Neuronal stem cell (in vitro differentiated cells): ENCODE measurements at places on chromosomes 3 and 15.

DNA sequence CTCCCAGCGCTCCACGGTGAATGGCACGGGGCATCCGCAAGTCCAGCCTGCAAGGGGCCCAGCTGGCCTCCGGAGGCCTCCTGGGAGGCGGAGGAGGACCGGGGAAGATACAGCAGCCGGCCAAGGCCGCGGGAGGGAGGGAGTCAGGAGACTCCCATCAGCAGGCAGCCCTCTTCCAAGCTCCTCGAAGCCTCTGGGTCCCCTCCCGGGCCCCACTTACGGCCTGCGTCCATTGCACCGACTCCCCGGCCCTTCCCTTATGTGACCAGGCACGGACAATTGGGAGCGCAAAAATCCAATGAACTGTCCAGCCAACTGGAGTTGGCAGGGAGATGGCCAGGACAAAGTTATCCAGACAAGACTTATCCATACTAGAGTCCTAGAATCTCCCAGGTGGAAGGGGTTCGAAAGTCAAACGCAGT, 668 bp downstream of the MFGE8 start:
- DNase-seq, result no peak

DNA sequence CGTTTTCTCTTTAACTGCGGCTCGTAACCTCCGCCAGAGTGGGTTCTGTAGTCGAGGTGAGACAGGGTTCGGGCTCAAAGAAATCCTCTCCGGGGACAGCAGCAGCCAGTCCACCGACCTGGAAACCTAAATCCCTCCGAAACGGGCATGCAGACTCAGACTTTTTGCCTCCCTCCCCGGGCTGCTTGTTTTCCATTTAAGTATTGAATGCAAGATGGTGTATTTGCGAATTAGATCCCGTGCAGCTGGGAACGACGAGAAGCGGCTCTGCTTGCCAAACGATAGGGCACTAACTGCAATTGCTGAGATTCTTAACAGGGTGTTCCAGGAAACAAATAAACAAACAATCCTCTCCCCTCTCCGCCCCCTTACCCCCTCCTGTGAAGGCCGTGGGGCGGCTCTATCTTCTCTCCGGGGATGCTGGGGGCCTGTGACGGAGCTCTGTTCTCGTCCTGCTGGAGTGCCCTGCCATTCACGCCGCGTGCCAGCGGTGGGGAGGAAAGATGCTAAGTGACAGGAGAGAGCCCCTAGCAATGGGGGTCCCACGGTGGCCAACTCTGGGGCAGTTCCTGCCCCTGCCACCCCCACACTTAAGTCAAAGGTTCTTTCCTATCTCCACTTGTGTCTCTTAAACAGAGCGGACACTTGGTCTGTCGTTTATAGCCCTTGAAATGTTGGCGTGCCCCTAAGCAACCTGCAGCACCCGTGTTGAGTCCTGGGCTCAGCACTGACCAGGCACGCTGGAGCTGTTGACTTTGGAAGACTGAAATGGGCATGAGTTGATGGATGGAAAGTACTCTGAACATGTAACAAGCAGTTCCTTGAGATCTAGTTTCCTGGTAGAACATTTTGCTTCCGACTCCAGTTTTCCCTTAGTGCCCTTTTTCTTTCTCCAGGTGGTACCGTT, 1.3 kb upstream of the ETV5 start:
- no peak for DNase-seq

GRCh38 chr3:43723121-43723734, 32.5 kb downstream of the ABHD5 start:
- DNase-seq, result no peak

- DNase-seq, result no peak
These were observed 44.4 kb downstream of the PDZRN3 start for GRCh38 chr3:73580343-73580742.

DNA sequence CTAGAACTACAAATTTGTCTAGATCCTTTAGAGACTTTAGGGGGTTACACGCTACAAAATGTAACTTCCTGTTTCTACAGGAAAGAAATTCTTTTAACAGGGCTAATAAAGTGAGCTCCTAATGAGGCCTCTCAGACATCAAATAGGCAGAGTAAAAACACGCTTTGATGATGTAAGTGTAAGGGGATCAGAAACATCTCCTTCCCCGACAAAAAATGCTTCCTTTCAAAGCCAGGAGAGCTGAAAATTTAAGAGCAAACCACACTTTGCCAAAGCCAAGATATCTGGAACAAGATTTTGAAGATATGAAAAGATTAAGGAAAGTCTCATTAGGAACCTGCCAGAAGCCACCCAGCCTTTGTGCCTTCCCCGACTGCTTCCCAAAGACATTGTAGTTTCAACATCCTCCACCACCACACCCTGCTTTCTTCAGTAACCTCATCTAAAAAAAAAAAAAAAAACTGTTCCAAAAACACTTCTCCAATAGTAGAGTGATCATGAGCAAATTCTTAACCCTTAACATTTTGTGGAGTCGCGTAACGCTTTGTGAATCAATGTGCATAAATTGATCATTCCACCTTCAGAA, 505.0 kb upstream of the THBS1 start:
- DNase-seq, result no peak

DNA sequence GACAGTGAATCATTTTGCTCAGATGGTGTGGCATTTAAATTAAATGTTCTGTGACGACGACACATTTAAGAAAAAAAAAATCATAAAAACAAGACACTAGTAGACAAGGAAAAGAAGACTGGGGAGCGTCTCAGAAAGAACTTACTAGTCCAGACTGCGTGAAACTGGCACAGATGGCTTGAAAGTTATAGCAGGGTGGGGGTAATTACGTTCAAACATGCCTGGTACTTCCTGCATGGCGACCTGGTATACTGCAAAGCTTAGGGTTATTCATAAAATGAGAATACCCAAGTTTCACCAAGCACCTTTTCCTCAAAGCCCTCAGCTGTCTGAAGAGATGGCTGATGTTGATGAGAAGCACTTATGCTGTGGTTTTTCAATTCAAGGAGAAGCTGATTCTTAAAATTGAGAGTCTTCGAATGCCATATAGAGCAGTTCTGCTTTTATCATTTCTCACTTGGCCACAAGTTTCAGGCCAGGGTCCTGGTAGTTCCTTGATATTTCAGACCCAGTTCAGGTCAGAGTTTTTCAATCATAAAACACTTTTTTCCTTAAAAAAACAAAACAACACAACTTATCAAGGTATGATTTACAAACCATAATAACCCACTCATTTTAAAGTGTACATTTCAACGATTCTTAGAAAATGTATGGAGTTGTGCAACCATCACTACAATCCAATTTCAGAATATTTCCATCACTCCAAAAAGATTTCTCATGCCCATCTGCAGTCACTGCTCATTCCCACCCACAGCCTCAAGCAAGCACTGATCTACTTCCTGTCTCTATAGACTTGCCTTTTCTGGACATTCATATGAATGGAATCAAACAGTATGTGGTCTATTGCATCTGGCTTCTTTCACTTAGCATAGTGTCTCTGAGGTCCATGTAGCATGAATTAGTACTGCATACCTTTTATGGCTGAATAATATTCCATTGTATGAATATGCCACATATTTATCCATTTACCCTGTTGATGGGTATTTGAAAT, 24.7 kb downstream of the PCOLCE2 start:
- DNase-seq, result no peak

DNA sequence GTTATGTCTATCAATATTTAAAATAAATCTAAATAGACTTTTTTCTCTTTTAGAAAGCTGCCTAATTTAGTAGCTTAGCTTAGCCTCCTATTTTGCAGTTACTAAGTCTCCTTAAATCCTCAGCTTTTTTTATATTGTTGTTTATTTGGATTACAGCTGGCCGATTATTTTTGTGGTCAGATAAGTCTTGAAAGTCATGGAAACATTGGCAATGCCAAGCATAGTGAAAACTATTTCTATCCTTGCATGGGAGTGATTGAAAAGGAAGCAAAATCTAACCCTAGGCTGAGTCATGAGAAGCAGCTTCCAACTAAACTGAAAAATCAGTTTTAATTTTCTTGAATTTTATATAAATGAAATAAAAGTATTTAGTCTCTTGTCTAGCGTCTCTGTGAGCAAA, 1063.0 kb upstream of the GBE1 start:
- no peak for DNase-seq

DNA sequence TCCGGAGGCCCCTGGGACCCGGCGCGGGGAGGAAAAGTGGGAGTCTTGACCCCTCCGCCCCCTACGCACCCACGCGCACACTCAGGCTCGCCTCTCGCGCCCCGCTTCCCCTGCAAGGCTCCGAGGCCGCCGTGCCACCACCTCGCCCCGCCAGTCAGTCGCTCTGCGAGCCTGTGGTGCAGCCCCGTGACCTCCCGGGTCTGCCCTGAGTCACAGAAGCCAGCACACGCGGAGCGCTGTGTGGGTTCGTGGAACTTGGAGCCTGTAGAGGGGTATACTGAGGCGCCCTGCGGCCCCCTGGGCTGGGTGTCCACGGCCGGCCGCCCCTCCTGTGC, 380 bp upstream of the ALS2CL start:
- no peak for DNase-seq

GRCh38 chr15:88624156-88624970, 3.2 kb downstream of the AEN start:
- DNase-seq, result no peak

- no peak for DNase-seq
These were observed 97.1 kb upstream of the SNRPA1 start for GRCh38 chr15:101391981-101392640.

DNA sequence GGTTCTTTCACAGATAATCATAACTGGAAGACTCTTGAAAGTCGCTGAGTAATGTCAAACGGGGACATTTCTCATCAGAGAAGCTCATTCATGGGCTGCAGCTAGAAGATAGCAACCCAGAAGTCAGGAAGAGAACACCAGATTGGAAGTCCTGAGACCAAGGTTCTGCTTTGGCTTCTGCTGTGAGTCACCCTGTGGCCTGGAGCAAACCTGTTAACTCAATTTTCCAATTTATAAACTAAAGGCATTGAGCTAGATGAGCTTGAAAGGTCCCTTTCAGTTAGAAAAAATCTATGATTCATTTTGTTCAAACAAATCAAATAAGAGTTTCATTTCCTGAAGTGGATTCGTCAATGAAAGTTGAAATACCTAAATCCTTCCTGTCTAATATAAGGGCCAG, 402.2 kb downstream of the EPHB1 start:
- DNase-seq, result no peak

DNA sequence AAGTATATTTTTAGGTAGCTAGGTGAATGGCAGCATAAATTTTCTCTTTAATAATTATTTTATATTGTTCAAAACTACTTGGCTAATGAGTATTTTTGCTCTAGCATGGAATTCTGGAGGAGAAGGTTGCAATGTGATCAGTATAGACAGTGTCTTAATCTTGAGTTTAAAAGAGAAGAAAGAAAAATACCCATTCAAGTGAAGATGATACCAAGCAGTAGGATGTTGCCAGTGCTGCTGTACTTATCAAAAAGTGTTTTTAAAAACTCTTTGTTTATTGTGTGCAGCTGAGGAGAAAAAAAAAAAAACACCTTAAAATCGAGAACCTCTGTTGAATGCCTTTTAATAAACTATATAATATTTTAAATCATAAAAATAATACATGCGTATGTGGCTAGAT, 47.9 kb downstream of the STT3B start:
- DNase-seq, result no peak

DNA sequence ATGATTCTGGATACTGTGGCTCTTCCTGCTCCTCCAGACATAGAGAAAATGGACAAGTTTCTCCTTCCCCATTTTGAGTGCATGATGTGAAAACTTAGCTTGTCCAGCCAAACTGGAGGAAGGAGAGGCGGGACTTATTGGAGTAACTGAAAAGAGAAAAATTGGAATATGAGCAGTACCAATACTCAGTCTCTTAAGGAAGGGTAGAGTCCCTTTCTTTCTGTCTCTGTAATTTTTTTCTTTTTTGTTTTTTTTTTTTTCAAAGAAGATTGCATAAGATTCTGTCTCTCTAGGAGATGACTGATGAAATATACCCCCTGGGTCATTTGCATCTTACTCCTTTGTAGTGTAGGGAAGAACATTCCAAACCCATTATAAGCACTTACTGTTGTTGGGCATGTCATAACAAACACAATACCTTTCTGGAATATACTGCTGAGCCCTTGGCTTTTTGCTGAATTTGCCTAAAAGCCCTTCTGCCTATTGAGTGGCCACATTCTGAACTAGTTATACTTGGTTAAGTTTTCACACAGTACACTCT, 498.1 kb upstream of the TPRG1 start:
- no peak for DNase-seq

- no peak for DNase-seq
These were observed 26.4 kb upstream of the TBC1D23 start for GRCh38 chr3:100234364-100234763.

- no peak for DNase-seq
These were observed 26.9 kb upstream of the EHHADH start for GRCh38 chr3:185280572-185281365.

DNA sequence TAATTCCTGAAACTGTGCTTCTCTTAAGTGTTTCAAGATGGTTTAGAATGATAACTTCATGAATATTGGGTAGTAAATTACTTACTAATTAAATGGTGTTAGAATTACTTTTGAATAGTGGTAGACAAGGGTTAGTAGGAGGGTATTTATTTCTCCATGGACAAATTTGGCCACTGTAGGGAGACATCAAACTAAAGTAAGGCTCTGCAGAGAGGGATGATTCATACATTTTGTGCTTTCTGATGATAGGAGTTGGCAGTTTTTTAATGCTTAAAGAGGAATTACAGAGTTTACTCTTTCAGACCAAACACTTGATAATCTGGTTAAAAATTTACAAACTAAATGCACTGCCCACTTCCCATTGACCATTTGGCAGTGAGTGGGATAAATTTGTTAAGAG, 127.6 kb downstream of the NAALADL2 start:
- no peak for DNase-seq

DNA sequence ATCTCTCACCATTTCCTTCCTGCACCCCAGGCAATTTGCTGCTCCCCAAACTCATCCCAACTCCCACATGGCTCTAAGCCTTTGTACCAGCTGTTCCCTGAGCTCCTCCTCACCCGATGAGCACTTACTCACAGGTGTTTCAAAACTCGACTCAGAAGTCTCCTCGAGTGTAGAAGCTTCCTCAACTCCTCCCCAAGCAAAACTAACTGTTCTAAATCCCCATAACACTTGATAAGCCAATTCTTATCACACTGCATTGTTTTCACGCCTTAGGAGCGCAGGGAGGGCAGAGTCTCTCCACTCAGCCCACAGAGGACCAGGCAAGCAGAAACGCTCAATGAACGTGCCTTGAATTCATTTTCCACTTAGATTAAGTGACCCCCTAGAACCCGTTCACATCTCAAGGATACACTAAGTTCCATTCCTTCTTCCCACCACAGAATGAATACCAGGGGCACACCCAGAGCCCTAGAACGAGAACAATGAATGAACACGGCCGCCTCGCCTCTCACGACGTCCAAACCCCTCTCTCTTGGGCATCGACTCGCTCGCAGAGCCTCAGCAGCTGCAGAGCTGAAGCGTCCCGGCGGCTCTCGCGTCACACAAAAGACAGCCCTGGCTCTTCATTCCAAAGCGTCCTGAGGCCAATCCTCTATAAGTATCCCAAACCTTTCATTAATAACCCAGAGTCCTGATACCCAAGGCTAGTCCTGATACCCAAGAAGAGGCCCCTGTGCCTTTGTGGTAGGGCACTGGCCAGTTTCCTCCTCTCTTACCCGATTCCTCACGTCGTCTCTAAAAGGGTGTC, 1.1 kb downstream of the RAF1 start:
- no peak for DNase-seq
